AG04449 (cell line): ENCODE measurements at places on chromosomes 3 and 15.

GRCh38 chr3:64152086-64152485 is 73.2 kb downstream of the PRICKLE2 start:
- DNase-seq, result no peak

DNA sequence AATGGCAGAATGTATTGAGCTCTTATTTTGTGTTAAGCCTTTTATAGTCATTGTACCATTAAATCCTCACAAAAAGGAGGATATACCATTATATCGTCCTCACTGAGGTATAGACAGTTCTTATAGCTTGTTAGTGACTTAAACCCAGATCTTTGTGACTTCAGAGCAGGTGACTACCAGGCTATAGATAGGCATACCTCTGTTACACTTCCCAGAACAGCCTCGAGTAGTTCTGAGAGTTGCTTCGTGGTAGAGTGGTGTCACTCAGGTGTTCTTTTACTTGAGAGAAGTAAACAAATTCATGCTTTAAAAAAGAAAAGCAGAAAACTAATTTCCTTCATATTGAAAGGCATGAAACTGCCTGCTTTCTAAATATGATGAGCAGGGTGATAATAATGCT is 59.9 kb downstream of the SEC22A start:
- DNase-seq, result no peak

- no peak for DNase-seq
Measured at GRCh38 chr15:59105854-59106253, 908 bp downstream of the CCNB2 start.

DNA sequence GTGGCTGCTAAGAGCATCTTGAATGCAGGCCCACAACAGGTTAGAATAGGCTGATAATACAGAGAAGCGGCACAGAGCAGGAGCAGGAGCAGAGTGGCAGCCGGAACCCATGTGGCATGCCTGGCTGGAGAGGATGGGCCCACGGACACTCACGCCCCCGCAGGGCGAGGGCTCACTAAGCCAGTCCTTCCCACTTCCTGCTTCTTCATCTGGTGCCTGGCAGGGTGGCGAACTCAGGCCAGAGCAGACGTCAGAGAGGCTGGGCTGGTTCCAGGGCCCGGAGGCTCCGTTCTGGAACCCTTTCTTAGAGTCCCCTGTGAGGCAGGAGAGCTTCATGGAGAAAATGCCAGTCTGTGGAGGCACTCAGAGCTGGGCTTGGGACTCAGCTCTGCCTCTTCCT is 195.1 kb downstream of the NTRK3 start:
- DNase-seq, result no peak

- peak; percentile 89 for DNase-seq
Measured at GRCh38 chr3:150149651-150150051, 179.0 kb upstream of the PFN2 start.

DNA sequence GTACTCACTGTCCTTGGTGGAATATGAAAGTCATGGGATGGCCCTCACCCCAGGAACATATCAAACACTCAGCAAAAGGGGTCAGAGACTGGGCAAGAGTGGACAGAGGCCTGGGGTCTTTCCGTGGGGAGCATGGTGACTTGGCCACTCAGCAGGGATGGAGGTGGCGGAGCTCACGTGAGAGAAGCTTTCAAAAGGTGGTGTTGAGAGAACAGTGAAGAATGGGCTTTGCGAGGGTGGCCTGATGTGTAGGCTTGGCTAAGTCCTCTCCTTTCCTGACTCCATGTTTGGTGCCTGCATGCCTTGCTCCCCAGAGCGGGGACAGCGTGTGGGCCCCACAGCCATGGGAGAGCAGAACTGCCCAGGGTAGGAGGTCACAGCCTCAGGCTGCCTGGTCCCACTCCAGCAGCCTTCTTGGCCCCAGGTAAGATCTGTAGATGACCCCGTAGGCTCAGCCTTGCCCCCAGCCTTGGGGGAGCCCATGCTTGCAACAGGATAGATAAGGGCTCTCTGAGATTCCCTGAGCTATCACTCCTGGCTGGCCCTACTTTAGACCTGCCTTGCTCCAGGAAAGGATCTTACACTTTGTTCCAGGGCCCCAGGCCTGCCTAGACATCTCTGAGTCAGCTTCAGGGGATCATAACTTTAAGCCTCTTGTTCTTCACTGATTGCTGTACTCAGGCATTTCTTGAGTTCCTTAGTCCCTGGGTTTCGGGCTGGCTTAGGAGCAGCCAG is 17.0 kb downstream of the RPLP1 start:
- no peak for DNase-seq

GRCh38 chr15:82393671-82394070 is 35.9 kb upstream of the GOLGA6L9 start:
- peak; percentile 17 for DNase-seq

DNA sequence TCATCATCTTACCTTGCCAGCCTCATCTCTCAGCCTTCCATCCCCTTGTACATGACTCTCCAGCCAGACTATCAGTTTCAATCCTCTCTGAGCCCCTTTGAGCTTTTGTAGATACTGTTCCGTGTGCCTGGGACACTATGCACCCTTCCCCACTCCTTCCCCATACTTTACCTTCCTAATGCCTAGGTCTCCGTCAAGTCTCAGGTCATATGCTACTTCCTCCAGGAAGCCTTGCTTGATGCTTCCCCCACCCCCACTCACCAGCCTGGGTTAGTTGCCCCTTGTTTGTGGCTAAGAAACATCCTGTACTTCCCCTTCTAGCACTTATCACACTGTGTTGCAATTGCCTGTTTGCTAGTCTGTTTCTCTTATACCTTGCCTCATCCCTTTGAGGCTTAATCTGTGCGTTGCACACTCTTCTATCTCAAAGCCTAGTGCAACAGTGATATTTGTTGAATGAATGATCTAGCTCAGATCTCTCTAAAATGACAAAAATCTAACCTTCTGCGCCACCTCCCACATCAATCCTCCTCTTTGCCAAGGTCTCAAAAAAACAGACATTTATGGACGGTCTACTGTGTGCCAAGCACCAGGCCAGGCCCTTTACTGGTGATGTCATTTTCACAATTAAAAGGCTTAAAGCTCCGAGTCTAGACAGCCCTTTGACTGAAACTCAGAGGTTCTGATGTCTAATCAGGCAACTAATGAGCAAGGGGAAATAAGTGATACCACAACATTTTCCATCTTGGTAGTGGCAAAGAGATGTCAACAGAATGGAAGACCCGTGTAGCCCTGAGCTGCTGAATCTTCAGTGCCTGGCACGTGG is 6.5 kb upstream of the USP3 start:
- DNase-seq, result no peak

- DNase-seq, result no peak
Measured at GRCh38 chr15:61831505-61831921, 228.7 kb downstream of the VPS13C start.

- no peak for DNase-seq
Measured at GRCh38 chr15:46855388-46855787, 861.9 kb upstream of the SEMA6D start.

DNA sequence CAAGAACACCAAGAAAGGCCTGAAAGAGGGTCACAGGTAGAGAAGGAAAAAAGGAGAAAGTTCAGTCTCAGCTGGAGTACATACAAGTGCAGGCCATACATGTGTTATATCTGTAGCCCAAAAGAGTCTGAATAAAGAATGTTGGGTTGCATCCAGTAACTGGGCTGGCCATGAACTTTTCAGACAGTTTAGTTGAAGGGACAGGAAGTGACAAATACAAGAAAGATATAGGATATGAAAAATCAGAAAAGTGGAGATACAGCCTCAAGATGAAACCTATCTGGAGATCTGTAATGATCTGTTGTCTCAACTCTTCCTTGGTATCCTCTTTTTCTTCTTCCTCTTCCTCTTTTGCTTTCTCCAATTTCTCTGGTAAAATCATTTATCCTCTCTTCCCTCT is 671.7 kb downstream of the MECOM start:
- DNase-seq, result no peak

DNA sequence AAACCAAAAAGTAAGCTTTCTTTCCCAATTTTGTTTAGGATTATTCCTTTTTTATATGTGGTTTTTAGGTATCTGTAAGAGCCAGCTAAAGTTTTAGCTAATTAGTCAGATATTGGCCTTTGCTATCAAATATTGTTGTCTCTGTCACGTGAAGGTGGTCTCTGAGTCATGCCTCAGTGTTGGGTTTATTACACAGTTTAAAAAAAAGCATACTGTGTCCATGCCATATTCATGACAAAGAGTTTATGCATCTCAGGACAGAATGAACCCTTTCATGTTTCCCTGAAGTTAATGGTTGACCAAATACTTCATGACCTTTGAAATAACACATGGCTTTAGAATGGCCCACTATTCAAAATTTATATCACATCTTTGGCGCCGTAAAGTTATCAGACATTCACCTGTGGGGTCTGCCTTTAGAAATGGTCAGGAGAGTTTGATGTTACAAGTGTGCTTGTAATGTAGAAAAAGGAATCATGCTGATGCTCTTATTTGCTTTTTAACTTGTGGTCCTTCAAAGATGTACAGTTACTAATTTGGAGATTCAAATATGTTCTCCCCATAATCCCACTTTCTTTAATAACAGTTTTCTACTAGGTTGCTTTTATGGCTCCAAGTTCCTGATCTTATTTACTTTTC is 101.5 kb downstream of the MYRIP start:
- no peak for DNase-seq

GRCh38 chr3:167874671-167875372 is 139.3 kb downstream of the SERPINI1 start:
- no peak for DNase-seq

DNA sequence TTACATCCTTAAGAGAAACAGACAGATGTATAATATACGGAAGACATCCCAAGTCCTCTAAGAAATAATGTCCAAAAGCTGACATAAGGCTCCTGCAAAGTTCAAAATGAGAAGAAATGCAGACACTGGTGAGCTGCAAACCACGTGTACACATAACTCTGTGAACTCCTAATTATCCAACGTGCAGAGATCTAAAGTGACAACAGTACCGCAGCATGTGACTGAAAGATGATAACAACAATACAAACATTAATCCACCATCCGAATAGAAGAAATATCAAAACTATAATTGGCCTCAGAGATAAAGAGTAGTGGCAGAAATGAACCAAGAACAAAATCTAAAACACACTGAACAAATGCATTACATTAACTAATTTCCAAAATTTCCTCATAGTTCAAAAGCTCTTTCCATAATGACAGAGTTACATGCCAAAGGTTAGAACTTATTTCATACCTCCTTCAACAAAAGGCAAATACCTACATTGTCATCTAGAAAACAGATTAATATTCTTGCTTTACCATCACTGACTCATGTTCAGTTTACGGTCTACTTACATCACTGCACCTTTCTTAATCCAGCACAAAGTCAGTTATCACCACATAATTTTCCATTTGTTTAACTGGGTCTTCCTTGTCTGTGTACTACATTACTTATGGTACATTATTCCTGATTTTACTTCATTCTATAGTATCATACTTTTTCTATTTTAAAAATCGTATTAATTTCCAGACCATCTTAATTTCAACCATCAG is 2.2 kb downstream of the PDCD10 start:
- no peak for DNase-seq

DNA sequence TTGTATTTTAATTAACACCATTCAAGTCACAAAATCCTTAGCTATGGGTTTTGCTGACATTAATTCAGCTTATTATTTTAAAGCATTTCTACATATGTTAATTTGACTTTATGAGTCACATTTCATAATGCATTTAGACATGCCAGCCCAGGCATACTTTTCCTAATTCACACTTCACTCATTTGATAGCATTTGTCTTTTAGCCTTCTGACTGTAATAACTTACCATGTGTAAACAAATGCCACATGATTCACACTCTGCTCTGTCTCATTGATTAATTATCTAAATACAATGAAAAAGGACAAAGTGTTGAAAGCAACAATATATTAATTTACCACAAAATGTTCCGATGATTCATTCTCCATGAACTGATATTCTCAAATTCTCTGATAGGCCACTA is 927.8 kb upstream of the EPHA6 start:
- DNase-seq, result no peak

DNA sequence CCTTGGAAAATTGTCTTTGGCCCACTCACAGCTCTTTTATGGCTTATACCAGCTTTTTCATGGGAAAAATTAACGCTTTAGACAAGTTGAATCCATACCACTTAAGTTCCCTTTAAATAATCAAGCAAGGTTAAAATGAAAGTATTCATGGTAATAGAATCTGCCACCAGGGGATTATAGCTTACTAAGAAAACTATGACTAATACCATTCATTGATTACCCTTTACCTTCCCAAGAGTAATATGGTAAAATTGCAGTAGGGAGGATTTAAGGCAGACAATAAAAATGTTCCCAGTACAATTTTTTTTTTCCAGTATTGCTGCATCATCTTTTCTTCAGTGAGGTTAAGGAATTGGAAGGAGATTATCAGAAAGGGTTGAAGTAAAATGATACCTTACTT is 641.1 kb upstream of the NAALADL2 start:
- DNase-seq, result no peak

DNA sequence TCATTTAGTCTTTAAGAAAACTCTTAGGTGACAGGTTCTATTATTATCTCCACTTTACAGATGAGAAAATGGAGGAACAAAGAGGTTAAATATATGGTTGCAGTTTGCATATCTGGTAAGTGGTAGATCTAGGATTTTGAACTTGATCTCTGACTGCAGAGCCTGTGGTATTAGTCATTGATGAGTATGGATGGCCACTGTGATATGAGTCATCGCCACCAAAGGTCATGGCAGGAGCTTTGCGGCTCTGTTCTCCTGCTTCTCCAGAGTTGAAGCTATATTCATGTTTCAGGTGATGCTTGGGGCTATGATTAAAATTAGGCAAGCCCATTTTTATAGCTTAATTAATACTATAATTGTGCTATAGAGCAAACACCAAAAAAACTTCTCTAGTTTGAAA is 306.2 kb upstream of the DPPA4 start:
- no peak for DNase-seq
